A375 (cell line): ENCODE measurements at places on chromosomes 2 and 18. TPM values are rescaled to one million over a fixed set of nuclear protein-coding genes. Genes with fewer than 3 reads are reported as not detected.

Gene KDM3A
- 53.5 and 59.5 TPM in 2 replicates for total RNA-seq

Gene CSRNP3
- 0.15 and 3.9 TPM in 2 replicates for total RNA-seq

Gene PDE1A
- total RNA-seq = 0.11 TPM in 1 of 2 replicates, not detected in the other

Gene GREB1L
- 2.2 and 3.6 TPM in 2 replicates for total RNA-seq

Gene SATB2
- total RNA-seq = 7.9 and 9.3 TPM in 2 replicates

Gene LPIN2
- 14.0 and 15.3 TPM in 2 replicates for total RNA-seq

Gene SPOPL
- total RNA-seq = 8.2 and 9.2 TPM in 2 replicates

Gene AQP12B
- not detected in 2 replicates for total RNA-seq

Gene WNT10A
- total RNA-seq = not detected in 2 replicates

Gene ASB18
- not detected in 2 replicates for total RNA-seq

Gene ELOA2
- not detected in 2 replicates for total RNA-seq

Gene COL4A3
- not detected in 2 replicates for total RNA-seq

Gene SALL3
- not detected in 2 replicates for total RNA-seq

Gene TCF23
- not detected in 2 replicates for total RNA-seq

Gene SH3BP4
- 18.9 and 20.3 TPM in 2 replicates for total RNA-seq

Gene MERTK
- 0.13 TPM in 1 of 2 replicates, not detected in the other for total RNA-seq

Gene WDSUB1
- total RNA-seq = 3.7 and 4.3 TPM in 2 replicates

Gene IL1R1
- total RNA-seq = 0.21 and 0.72 TPM in 2 replicates

Gene CCDC85A
- total RNA-seq = 0.08 TPM in 1 of 2 replicates, not detected in the other

Gene XDH
- 1.6 and 4.3 TPM in 2 replicates for total RNA-seq

Gene WBP1
- 72.6 and 93.6 TPM in 2 replicates for total RNA-seq

Gene SRD5A2
- total RNA-seq = not detected in 2 replicates

Gene CEBPZ
- 99.5 and 109 TPM in 2 replicates for total RNA-seq

Gene RIT2
- not detected in 2 replicates for total RNA-seq

Gene CXCR1
- total RNA-seq = not detected in 2 replicates

Gene CAVIN2
- 0.27 TPM in 1 of 2 replicates, not detected in the other for total RNA-seq

Gene GTF2A1L
- 0.08 TPM in 1 of 2 replicates, not detected in the other for total RNA-seq

Gene DSEL
- total RNA-seq = 2.2 and 2.4 TPM in 2 replicates

Gene LAMA1
- 3.1 and 5.5 TPM in 2 replicates for total RNA-seq

Gene POTEC
- 0.88 and 0.91 TPM in 2 replicates for total RNA-seq

Gene COL6A3
- 7.3 and 8.0 TPM in 2 replicates for total RNA-seq

Gene SLC23A3
- total RNA-seq = 0.19 and 0.42 TPM in 2 replicates

Gene SLC8A1
- 6.9 and 7.9 TPM in 2 replicates for total RNA-seq
